ENCODE measurements at places on chromosomes 1 and 21.
A peak's percentile ranks its signal among the peaks of the same experiment; 100 is the strongest.

DNA sequence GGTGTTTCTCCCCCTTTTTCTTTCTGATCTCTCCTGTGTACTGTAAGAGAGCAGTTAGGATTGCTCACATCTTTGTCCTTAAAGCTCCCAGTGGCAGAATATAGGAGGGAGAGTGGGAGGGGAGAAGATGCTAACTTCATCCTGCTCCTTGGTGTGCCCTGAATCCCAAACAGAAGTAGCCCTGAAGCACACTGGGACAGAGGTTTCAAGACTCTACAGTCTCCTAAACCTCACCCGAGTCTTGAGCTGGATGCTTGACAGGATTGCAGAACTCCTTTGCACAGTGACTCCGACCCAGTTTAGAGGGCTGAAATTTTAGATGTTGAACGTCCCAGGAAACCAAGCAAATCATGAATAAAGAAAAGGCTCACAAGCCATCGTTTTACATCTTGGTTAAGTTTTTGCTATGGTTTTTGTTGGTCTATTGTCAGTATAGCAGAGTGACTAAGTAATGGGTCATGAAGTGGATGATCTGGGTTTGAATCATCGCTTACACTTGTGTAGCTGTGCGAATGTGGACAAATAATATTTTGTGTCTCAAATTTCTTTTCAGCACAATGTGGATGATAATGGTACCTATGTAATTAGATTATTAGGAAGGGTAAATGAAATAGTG is 37.5 kb downstream of the XCL2 start:
- peak; percentile 22 for DNase-seq

GRCh38 chr1:94302497-94302896 is 65.1 kb upstream of the ARHGAP29 start:
- no peak for DNase-seq

DNA sequence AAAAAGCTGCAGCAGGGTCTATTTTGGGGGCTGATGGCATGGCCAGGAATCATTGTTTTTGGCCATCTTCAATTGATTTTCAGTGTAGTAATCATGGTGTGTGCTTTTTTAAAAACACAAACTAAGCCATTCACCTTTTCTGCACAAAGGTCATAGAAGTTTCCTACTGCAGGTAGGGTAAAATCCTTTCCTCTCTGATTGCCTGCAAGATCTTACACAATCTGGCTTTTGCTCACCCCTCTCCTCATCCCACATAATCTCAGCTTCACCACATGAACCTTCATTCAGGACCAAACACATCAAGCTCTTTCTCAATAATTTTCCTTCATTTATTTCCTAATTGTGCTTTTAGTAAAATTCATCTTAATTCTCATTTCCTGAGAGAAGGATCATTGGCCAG is 38.3 kb upstream of the GBP5 start:
- DNase-seq: no peak

DNA sequence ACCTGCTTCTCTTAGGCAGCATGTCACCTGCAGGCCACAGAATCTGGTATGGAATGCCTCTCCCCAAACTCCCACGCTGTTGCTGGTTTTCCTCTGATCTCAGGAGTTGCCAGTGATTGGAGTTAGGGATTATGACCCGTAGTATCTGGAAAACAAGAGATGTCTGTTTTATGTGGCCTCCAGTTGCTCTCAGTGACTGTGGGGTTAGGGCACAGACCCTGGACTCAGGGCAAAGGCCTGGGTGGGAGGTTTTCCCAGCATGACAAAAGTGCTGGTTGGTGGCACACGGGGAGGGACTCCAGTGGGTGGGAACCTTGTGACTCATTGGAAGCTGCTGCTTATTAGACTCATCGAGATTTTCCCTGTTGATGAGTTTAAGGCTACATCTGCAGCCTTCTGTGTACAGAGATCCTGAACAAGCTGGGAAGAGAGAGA is at the start of gene NR1I3:
NR1I3 (minus strand) TSS at position 165 of the 435 bp plus-strand sequence. CDS start 1,638 bp downstream, outside the sequence.
- no peak for DNase-seq

GRCh38 chr1:84025966-84026365 is 27.0 kb upstream of the TTLL7 start:
- no peak for DNase-seq

- no peak for DNase-seq
These were observed 8.0 kb downstream of the NDUFS5 start for GRCh38 chr1:39034114-39034654.

DNA sequence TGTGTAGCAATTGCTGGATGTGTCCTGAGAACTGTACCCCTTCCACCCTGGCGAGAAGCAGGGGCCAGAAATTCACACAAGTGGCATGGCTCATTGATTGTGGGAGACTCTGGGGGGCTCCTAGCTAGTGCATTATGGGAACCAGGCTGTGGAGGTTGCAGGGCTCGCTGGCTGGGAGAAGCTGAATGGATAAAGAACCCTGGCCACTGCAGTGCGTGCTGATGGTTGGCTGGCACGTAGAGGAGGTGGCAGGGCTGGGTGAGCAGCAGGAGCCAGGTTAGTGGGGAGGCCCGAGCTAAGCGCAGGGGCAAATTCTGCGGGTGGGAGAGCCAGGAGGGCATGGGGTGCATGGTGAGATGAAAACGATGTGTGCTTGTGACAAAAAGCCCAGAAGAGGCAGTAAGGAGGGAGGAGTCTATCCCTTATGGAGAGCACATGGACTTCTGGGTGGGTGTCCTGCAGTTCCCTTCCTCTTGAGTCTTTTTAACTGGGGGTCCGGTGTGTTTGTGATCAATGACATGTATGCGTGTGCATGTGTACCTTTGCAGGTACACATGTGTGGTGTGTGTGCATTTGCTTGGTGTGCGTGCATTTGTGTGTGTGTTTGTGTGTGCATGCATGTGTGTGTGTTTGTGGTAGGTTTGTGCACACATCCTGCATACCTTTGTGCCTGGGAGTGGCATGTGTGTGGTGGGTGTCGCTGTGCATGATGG is 3.6 kb downstream of the GUK1 start:
- no peak for DNase-seq

- no peak for DNase-seq
These were observed 38.0 kb upstream of the RASAL2 start for GRCh38 chr1:178055779-178056471.

DNA sequence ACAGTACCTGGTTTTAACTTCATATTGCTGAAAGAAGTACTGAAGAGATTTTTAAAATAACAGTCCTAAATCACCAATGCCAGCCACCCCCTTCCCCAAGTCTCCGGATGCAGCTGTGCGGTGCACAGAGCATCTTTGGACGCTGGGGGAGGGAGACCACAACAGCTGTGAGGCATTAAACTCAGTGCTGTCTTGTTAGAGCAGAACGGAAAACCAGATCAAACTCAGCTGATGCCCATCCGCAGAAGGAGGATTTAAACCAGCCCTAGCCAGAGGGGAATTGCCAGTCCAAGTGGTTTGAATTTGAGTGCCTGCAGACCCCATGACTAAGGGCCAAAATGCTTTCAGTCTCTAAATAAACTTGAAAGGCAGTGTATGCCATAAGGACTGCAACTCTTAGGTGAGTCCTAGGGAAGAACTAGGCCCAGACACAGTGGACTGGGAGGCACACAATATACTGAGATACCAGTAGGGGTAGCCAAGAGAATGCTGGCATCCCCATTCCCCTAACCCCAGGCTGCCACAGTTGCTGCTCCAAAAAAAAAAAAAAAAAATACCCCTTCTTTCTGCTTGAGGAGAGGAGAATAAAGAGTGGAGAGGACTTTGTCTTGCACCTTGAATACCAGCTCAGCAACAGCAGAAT is 576.2 kb downstream of the NEGR1 start:
- peak; percentile 49 for DNase-seq

GRCh38 chr1:24857507-24858133 is 72.5 kb downstream of the RUNX3 start:
- DNase-seq: no peak

- DNase-seq: peak; percentile 75
These were observed 8.5 kb upstream of the MEX3A start for GRCh38 chr1:156090840-156091188.

- peak; percentile 51 for DNase-seq
These were observed 144.0 kb downstream of the FMN2 start for GRCh38 chr1:240235521-240236288.

DNA sequence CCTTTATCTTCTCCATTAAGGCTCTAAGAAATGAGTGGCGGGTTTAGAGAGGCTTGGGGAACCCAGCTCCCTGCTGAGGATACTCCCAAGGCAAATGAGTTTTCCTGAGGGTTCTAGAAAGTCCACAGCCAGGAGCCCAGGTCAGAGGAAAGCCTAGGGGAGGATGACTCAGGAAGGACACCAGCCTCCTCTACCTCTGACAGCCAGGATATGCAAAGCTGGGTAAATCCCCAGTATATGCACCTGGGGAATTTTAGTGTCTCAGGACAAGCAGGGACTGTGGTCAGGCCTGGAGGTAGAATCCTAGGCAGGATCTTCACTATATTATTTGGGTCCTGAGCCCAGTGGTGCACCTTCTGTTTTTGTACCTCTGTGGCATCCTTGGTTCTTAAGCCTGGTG is 23.5 kb upstream of the WNT4 start:
- DNase-seq: no peak

DNA sequence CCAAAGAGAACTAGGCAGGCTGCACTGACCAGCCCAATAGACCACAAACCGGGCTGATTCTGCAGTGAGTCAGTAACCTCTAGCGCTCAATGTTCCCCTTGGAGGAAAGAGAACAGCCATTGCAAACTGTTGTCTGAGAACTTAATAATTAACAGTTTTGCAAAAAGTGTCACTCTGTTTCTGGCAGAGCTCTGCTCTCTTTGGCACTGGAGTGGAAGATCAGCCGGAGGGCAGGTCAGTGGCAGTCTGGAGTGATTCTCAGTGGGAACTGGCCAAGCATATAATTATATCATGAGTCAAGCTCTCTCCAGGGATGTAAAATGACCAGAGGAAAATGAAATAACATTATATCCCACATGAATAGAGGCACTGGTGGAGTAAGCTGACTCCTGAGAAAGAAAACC is 238.3 kb downstream of the HLX start:
- peak; percentile 80 for DNase-seq

DNA sequence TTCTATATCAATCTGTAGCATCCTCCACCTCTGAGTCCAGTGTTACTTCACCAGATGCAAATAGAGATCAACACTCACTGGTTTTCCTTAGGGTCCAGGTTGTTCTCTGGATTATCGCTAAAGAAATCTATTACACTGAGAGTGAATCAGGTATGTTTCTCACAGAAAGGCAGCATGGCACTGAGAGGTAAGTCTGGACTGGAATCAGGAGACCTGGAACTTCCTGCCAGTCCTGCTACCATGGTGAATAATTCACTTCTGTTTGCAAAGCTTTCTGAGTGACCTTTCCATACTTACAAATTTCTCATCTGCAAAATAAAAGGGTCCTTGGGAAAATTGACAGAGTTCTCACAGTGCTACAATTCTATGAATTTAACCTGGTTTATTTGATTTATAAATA is 1583.3 kb downstream of the MRPL39 start:
- no peak for DNase-seq

DNA sequence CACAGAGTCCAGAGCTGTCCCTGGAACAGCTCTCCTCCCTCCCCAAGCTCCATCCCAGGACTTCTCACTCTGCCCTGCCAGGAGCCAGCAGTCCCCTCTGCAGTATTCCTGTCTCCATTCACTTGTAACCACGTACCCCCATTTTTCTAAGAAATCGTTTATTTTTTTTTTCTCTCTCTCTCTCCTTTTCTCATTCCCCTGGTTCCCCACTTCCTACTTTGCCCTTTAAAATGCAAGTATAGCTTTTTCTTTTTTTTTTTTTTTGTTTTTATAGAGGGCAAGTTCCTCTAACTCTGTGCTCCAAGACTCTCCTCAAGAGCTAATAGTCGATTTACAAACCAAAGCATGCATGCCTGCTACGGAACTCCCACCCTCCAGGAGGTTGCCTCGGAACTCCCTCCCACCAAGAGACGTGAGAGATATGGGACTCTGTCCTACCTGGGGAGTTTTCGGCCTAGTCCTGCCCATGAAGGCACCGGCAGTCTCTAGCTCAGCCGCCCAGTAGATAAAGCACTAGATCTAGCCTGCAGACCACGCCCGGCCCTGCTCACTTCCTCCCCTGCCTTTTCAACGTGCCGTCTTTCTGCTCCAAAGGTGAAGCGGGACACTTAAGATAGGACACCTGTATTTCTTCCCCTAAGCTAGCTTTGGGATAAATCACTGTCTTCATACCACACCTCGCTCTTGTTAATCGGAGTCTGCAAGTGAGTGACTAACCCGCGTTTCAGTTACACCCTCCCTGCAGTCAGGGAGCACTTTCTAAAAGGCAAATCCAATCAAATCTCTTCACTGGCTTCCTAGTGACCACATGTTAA is 27.7 kb downstream of the TNFRSF9 start:
- no peak for DNase-seq

DNA sequence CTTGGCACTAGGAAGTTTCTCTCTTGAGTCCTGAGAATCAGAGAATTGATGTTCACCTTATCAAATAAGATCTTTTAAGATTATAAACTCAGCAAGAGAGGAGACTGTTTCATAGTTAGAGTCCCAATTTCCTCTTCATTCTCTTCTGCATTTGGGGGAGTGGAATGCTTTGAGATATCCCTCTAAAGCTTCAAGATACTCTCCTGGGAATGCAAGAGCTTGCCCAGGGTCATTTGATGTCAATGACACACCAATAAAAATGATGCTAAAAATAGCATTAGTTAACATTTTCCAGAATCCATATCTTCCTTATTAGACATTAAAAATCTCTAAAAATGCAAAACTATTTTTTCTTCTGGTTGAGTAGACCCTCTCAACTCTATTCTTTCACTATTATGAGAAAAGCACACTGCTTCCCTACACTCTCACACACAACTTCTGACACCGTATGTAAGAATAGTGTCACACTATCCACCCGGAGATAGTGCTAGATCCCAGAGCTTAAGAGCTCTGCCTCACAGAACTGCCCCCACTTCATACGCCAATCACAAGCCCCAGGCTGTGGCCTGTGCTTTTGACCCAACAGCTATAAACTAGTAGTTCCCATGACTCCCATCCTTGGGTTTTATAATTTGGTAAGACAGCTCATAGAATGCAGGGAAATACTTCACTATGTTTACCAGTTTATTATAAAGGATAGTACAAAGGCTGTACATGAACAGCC is 399.9 kb upstream of the RUNX1 start:
- peak; percentile 46 for DNase-seq

DNA sequence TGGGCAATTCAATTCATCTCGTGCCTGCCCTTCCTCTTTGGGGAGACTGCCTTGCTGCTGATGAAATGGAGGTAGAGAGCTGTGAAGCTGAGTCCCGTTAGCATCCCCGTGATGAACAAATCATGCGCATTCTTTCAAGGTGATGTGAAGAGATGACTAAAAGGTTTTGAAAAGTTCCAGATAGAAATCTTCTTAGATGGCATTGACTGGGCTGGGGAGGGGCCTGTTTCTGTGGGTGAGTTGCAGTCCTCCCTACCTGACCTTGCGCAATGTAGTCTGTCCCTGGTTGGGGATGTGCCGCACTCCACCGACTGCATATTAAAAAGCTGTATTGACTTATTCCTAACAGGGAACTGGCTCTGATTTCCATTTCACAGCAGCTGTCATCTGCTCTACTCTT is 49.6 kb downstream of the ST6GALNAC3 start:
- no peak for DNase-seq
